ENCODE measurements at places on chromosomes 2 and 18. TPM values are rescaled to one million over a fixed set of nuclear protein-coding genes. Genes with fewer than 3 reads are reported as not detected.
A peak's percentile ranks its signal among the peaks of the same experiment; 100 is the strongest.

- H3K4me3 ChIP-seq, result no peak overlapping the region
- peaks cover 85% of the 10 kb centered on the region for H3K4me1 ChIP-seq
- no peak for DNase-seq
- H3K27me3 ChIP-seq, result no peaks in the 10 kb centered on the region
These were observed 17.4 kb downstream of the NRP2 start for GRCh38 chr2:205699515-205700289.

DNA sequence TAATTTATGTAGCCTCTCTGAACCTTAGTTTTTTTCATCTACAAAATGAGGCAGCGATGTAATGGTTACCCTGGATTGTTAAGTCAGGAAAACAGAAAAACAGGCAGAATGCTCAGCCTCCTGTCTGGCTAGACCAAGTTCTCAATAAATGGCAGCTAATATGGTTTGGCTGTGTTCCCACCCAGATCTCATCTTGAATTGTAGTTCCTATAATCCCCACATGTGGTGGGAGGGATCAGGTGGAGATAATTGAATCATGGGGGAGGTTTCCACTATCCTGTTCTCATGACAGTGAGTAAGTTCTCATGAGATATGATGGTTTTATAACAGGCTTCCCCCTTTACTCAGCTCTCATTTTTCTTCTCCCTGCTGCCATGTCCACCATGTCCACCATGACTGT lies 220.0 kb downstream of the CMPK2 start:
- H3K27ac ChIP-seq, result no peak overlapping the region
- DNase-seq, result no peak
- no peaks in the 10 kb centered on the region for H3K36me3 ChIP-seq

- peak overlapping the region; percentile 55 for H3K27ac ChIP-seq
- no peak overlapping the region for H3K4me3 ChIP-seq
- peaks cover 48% of the 10 kb centered on the region for H3K4me1 ChIP-seq
- no peaks in the 10 kb centered on the region for H3K27me3 ChIP-seq
- no peaks in the 10 kb centered on the region for H3K36me3 ChIP-seq
- DNase-seq, result no peak
These were observed 24.3 kb upstream of the VIT start for GRCh38 chr2:36672199-36672598.

- H3K36me3 ChIP-seq, result peaks cover 14% of the 10 kb centered on the region
- H3K4me1 ChIP-seq, result peaks cover 5% of the 10 kb centered on the region
- DNase-seq, result no peak
- H3K4me3 ChIP-seq, result no peak overlapping the region
- H3K27ac ChIP-seq, result peak overlapping the region; percentile 60
- H3K27me3 ChIP-seq, result no peaks in the 10 kb centered on the region
These were observed 75.0 kb upstream of the HAAO start for GRCh38 chr2:42867093-42868065.

- peaks cover 2% of the 10 kb centered on the region for H3K27me3 ChIP-seq
- no peak for DNase-seq
- peaks cover 9% of the 10 kb centered on the region for H3K4me1 ChIP-seq
These were observed 2.4 kb upstream of the RBM45 start for GRCh38 chr2:178109813-178110212.

GRCh38 chr18:53018791-53019190 lies 678.8 kb downstream of the DCC start:
- no peak for DNase-seq
- no peaks in the 10 kb centered on the region for H3K4me1 ChIP-seq
- H3K27me3 ChIP-seq, result peaks cover 1% of the 10 kb centered on the region
- no peak overlapping the region for H3K27ac ChIP-seq

The CYS1 gene
- 1.4 TPM for total RNA-seq

The ANKRD30B gene
- total RNA-seq, result not detected
